ENCODE measurements at places on chromosomes 3 and 15.

GRCh38 chr15:91306144-91306543, 206.1 kb downstream of the SV2B start:
- H3K27me3 ChIP-seq = peaks cover 15% of the 10 kb centered on the region
- H3K4me1 ChIP-seq = peaks cover 45% of the 10 kb centered on the region
- no peaks in the 10 kb centered on the region for H3K36me3 ChIP-seq
- no peak overlapping the region for H3K27ac ChIP-seq

DNA sequence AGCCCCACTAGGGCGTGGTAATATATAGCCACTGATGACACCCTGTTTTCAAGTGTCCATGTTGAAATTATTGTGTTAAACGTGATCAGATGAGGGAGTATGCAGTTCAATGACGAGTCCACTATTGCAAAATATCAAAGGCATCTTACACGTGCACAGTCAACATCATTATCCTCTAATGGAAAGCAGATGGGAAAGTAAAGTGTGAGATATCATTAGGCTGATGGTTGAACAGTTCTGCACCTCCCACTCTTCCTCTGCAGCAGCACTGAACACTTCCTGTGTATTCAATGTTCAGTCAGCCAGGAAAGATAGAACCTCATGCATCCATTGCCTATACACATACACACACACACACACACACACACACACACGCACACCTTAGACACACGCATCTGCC, 431.8 kb upstream of the CCDC54 start:
- H3K36me3 ChIP-seq = no peaks in the 10 kb centered on the region
- H3K27ac ChIP-seq = no peak overlapping the region
- no peak for DNase-seq
- H3K4me1 ChIP-seq = no peaks in the 10 kb centered on the region

GRCh38 chr15:67692573-67692972, 132.7 kb upstream of the SKOR1 start:
- peaks cover 21% of the 10 kb centered on the region for H3K36me3 ChIP-seq
- no peaks in the 10 kb centered on the region for H3K27me3 ChIP-seq
- peaks cover 7% of the 10 kb centered on the region for H3K4me1 ChIP-seq
- H3K4me3 ChIP-seq = no peak overlapping the region

- DNase-seq = no peak
- peaks cover 2% of the 10 kb centered on the region for H3K36me3 ChIP-seq
- H3K4me3 ChIP-seq = no peak overlapping the region
- no peaks in the 10 kb centered on the region for H3K4me1 ChIP-seq
- no peak overlapping the region for H3K27ac ChIP-seq
Observed at GRCh38 chr3:31777887-31778286, 203.2 kb downstream of the OSBPL10 start.

DNA sequence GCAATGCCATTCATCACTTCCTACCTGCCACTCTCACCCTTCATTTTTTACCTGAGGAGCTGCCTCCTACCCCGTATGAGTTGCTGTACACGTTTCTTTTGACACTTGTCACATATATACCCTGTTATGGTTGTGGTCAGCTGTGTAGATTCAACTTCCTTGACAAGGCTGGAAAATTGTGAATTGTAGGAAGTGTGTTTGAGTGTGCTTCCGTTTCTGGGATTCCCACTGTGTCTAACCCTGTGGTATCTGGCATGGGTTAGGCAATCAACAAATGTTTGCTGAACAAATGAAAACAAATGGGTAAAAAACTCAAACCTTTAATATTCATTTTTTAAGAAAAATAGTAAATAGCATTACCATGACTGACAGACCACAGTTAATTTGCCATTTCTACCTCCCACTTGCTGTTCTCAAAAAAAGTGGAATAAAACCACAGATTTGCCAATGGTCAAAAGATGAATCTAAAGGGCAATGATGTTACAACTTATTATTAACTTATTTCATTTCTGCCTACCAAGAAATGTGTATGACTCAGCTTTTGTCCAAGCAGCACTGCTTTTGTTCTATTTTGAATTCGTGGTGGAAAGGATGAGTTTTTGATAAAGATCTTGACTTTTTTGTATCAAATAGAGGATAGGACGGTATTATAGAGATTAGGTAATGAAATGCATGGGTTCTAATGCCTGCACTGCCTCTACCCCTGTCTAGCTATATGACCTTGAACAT, 404.6 kb downstream of the LPP start:
- peaks cover 3% of the 10 kb centered on the region for H3K36me3 ChIP-seq
- no peaks in the 10 kb centered on the region for H3K27me3 ChIP-seq
- no peak overlapping the region for H3K27ac ChIP-seq
- no peak overlapping the region for H3K4me3 ChIP-seq

DNA sequence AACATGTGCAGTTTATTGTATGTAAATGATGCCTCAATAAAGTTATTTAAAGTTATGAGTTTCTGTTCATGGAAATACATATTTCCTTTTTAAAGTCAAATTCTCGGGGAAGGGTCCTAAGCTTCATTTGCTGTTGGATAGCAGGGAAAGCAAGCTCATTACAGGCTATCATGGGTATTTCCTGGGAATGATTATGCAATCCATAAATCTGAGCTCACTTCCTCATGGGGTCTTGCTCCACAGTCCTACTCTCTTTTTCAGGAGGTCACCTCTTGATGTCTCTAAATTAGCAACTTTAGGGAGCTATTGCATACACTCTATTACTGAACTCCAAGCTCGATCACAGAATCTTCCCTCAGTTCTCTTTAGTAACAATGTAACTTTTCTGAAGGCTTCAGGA, 69.9 kb upstream of the TP63 start:
- peaks cover 16% of the 10 kb centered on the region for H3K4me1 ChIP-seq
- no peak overlapping the region for H3K4me3 ChIP-seq
- peaks cover 2% of the 10 kb centered on the region for H3K27me3 ChIP-seq
- H3K27ac ChIP-seq = no peak overlapping the region

DNA sequence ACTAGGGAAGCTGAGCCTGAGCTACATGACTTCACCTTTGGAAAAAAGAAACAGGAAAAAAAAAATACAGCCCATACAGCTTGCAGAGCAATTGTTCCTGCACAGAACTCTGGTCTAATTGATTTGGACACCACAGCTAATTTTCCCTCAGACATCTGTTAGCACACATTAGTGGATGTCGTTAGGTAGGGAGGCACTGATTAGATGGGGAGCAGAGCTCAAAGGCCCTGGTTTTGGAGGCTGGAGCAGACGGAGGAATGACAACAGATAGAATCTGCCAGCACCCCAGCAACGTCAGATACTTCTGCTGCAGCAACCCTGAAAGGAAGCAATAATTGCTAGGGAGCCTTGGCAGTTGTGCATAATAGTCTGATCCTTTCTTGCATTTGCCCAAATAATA, 398.9 kb downstream of the LSAMP start:
- no peak overlapping the region for H3K4me3 ChIP-seq
- no peaks in the 10 kb centered on the region for H3K36me3 ChIP-seq
- no peaks in the 10 kb centered on the region for H3K27me3 ChIP-seq
- DNase-seq = no peak

DNA sequence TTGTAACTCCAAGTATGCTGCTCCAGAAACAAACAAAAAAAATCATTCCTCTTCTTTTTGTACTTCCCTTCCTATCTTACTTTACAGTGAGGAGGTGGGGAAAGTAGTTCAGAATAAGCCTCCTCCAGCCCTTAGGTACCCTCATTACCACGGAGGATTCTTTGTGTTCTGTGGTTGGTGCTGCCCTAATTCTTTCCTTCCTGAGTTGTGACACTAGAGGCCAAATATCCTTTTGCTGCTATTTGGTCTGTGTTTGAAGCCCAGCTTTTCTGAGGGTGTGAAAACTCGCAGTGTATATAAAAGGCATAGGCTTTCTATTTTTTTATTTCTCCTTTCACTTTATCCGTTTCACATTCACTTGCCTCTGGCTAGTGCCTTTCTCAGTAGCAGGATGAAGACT, 98.2 kb downstream of the HHLA2 start:
- no peaks in the 10 kb centered on the region for H3K36me3 ChIP-seq
- peaks cover 7% of the 10 kb centered on the region for H3K27me3 ChIP-seq
- no peak for DNase-seq
- peaks cover 3% of the 10 kb centered on the region for H3K4me1 ChIP-seq
- no peak overlapping the region for H3K4me3 ChIP-seq
- H3K27ac ChIP-seq = no peak overlapping the region

GRCh38 chr15:66572146-66572545, 6.3 kb upstream of the LCTL start:
- no peak for DNase-seq
- no peak overlapping the region for H3K4me3 ChIP-seq
- H3K27ac ChIP-seq = no peak overlapping the region
- H3K27me3 ChIP-seq = no peaks in the 10 kb centered on the region
- no peaks in the 10 kb centered on the region for H3K36me3 ChIP-seq
- peaks cover 6% of the 10 kb centered on the region for H3K4me1 ChIP-seq

DNA sequence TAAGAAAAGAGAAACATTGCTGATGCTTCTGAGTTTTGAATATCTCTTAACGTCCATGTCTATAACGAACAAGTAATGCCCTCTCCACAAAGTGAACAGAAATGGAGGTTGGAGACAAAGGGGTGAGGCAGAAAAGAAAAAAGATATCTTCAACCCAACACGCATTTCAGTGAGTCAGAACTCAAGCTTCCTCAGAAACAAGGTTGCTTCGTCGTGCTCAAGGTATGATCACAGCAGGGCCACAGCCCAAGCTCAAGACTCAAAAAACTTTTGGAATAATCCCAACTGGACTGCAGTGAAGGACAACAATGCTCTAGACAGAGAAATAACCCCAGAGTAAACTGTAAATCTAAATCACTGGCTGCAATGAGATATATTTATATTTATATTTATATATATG, 18.9 kb downstream of the WNT5A start:
- no peak overlapping the region for H3K27ac ChIP-seq
- no peak for DNase-seq
- no peaks in the 10 kb centered on the region for H3K36me3 ChIP-seq
- no peak overlapping the region for H3K4me3 ChIP-seq
- no peaks in the 10 kb centered on the region for H3K4me1 ChIP-seq

DNA sequence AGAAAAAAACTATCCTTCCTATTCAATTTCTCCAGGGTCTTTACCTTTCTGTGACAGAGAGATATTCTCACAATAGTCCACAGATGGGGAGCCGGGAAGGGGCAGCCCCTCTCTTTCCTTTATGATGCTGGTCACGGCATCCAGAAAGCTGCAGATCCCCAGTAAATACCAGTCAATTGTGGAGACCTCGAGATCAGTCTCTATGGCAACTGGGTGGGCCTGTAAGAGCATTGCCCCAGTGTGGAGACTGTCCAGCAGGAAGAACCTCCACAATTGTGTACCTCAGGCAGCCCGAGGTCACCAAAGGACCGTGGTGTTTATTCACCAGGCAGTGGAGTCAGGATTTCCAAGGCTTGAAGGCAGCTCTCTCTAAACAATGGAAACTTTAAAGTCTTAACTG, 291.2 kb downstream of the NTRK3 start:
- no peak for DNase-seq
- no peaks in the 10 kb centered on the region for H3K4me1 ChIP-seq
- no peak overlapping the region for H3K4me3 ChIP-seq
- H3K27me3 ChIP-seq = peaks cover 14% of the 10 kb centered on the region

DNA sequence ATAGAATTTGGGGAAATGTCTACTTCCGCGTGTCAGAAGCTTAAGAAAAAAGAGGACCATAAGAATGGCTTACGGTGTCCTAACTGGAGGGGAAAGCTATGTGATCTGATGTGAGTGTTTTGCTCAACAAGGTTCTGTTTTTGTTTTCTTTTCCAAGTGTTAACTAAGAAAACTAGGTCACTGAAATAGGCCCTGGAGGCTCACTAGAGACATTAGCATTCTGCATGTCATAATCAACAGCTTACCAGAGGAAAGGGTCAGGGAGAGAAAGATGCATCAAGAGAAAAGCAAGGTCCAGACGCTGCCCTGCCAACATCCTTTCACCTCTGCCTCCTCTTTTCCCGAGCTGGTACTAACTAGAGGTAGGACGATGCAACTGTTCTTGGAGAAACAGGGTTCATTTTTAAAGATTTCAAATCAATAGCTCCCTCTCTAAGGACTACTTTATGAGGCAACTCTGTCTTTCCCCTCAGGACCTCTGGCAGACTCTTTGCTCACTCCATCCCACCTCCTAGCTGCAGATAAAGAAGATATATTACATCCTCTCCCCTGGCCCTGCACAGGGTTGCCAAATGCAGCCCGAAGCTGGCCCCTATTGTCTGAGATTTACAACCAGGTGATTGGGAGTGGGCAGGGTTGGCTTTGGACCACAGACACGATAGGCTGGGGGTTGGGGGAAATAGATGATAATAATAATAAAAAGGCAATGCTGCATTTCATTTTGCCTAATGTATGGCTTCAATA, 209.9 kb upstream of the SLC2A2 start:
- H3K36me3 ChIP-seq = peaks cover 13% of the 10 kb centered on the region
- no peak overlapping the region for H3K4me3 ChIP-seq
- DNase-seq = no peak
- peaks cover 37% of the 10 kb centered on the region for H3K4me1 ChIP-seq
- no peaks in the 10 kb centered on the region for H3K27me3 ChIP-seq

GRCh38 chr3:105770410-105770809, 98.4 kb downstream of the CBLB start:
- H3K36me3 ChIP-seq = peaks cover 82% of the 10 kb centered on the region
- no peaks in the 10 kb centered on the region for H3K27me3 ChIP-seq
- peak overlapping the region; percentile 15 for H3K27ac ChIP-seq
- H3K4me3 ChIP-seq = no peak overlapping the region

Data from activated naive CD8-positive, alpha-beta T cell treated with anti-CD3 and anti-CD28 coated beads for 36 hours (primary cell).